KG1 (cell line): ENCODE measurements at places on chromosomes 4 and X.
A peak's percentile ranks its signal among the peaks of the same experiment; 100 is the strongest.

GRCh38 chr4:7311205-7311604, 118.9 kb downstream of the SORCS2 start:
- DNase-seq, result no peak

- no peak for DNase-seq
Measured at GRCh38 chrX:15931362-15931761, 76.7 kb upstream of the AP1S2 start.

DNA sequence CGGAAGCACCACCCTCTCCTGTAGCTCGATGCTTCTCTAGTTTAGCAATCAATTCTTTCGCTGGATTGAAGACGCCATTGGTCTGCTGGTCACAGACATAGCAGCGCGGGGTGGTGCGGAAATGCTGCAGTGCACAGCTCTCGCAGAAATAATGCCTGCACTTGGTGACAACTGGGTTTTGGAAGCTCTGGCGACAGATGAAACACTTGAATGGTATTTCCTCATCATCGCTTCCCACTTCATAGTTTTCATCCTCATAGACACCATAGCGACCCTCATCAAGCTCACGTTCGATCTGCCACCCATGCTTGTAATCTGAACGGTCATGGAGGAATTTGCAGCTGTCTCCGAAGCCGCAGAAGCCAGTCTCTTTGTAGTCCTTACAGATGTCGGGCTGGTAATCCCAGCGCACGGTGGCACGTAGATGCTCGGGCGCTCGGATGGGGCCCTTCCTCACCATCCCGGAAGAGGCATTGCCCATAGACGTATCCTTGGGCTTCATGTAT, 854 bp downstream of the RNF113A start:
- DNase-seq, result no peak

DNA sequence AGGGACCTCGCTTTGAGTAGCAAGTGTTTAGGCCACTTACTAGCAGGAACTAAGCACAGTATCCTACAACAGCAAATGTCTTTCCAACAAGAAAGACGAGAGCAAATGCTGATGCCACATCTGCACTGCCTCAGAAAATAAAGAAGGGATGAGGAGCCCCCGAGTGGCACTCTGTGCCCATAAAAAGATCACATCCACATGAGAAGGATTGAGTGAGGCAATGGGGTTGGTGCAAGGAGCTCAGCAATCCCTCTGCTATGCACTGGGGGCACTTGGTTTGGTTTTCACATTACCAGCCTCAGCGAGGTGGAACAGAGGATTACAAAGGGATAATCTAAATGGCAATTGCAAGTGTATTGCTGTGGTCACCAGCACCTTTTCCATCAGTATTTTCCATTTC, 252.8 kb upstream of the SLC7A11 start:
- DNase-seq, result no peak

GRCh38 chrX:46278572-46278971, 266.6 kb downstream of the ZNF674 start:
- no peak for DNase-seq

DNA sequence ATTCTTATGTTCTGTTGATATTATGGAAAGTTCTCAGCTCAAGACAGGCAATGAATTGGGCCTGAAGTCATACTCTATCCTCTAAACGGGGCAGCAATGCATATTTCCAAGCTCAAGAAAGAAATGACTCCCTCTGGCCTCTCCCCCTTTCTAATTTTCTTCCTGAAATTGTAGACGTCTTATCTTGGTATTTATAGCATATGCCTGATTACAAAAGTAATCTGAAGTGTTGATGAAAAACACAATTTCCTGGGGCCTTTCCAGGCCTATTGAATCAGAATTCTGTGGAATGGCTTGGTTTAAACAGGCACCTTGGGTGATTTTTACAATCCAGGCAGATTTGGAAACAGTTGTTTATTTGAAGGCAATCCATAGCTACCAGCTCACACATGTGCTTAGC, 21.4 kb upstream of the PGRMC2 start:
- DNase-seq, result no peak

GRCh38 chrX:101931136-101931487, 715 bp downstream of the ZMAT1 start:
- DNase-seq, result no peak

GRCh38 chrX:132294776-132295495, 75.7 kb upstream of the RAP2C start:
- no peak for DNase-seq

DNA sequence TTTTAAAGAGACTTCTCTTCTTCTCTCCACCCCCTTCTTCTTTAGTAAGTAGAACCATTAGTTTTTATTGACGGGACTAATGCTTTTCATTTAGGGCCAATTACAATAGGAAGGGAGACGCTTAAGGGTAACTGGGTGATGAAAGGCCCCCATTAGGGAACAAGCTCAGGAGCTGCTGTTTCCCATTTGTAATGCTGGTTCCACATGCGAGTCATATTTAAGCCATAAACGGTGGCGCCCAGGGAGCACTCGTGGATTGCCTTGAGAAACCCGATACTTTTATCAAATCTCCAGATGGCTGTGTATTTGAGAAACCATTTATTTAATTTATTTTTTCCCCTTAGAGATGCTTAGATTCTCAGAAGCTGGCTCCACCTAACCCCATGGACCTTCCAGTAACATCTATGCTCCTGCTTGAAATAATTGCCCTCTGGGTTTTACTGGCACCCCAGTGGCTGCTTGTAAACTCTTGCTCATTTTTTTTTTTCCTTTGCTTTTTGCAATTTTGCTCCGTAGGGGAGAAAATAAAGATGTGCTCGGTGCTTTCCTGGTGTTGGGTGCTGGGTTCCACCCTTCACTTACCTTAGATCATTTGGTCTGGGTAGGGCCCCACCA, 124.2 kb upstream of the MSX1 start:
- DNase-seq, result no peak

DNA sequence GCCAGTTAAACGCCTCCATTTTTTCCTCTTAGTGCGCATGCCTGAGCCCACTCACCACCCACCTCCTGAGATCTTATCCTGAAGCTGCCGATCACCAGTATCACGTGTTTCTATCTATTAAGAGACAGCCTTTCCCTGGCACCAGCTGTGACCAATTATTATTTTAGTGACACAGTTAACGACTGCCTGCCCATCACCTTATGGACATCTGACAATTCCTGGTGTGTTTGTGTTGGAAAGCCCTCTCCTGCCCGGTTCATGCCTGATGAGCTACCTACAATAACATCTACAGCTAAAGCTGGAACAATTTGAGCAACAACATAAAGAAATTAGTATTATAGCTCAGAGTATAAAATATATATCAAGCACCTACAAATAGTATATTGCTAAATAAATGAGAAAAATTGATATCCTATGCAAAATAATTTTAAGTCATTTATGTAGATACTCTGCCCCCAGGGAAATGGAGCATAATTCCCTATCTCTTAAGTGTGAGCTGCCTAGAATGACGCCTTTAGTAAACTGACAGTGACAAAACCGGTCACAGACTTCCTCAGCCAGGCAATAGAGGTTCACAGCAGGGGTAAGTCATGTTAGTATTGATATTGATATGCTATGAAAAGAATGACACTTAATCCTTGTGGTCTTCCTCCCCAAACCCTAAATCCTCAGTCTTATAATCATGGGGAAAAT, 862.2 kb downstream of the TRAM1L1 start:
- no peak for DNase-seq

GRCh38 chrX:42809569-42809968, 31.6 kb upstream of the PPP1R2C start:
- DNase-seq, result no peak

DNA sequence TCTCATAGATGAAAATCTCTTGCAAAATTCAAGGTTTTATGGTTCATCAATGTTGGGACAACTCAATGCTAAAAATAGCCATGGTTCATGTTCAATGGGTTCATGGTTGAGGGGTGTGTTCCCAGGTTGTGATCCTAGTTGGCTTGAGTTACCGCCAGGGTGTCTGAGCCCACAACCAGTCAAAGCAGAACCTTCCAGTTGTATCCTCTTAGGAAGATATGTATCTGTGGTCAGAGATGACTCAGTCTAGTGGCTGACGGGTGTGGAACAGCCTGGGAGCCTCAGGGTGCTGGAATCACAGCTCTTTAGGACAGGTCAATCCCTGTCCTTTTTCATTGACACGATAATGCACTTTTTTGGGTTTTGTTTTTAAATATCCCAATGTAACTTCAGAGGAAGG, 192.3 kb upstream of the NR3C2 start:
- no peak for DNase-seq

- DNase-seq, result no peak
Measured at GRCh38 chr4:168710353-168710946, 213.6 kb downstream of the PALLD start.

DNA sequence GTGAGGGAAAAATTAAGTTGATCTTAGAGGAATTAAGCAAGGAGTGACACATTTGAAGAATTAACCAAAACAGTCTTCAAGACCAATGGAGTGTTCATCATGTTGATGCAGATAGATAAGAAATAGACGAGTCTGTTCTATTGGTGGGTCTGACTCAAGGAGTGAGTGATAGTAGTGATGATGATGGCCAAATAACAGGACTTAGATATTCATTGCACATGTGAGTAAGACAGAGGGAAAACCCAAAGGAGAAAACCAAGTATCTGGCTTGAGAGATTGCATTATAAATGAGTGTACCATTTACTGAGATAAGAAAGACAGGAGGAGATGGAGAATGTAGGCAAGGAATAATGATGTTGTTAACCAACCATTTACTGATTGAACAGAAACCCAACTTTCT, 321.3 kb downstream of the ADGRL3 start:
- no peak for DNase-seq

- DNase-seq, result no peak
Measured at GRCh38 chrX:22650691-22651090, 349.1 kb upstream of the DDX53 start.

DNA sequence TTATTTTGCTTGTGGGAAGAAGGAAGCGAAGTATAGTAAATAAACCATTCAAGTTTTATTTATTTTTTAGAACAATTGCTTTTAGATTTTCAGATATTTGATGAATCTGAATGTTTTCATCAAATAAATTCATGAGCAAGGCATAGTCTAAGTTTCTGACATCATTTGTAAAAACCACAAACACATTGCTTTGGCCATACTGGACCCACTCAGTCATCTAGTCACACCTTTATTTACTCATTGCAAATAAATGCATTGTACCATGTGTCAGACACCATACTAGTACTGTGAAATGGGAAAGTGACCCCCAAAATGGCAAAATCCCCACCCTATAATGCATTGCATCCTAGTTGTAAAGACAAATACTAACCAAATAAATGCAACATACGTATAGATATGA, 449.1 kb upstream of the SMIM31 start:
- DNase-seq, result no peak

DNA sequence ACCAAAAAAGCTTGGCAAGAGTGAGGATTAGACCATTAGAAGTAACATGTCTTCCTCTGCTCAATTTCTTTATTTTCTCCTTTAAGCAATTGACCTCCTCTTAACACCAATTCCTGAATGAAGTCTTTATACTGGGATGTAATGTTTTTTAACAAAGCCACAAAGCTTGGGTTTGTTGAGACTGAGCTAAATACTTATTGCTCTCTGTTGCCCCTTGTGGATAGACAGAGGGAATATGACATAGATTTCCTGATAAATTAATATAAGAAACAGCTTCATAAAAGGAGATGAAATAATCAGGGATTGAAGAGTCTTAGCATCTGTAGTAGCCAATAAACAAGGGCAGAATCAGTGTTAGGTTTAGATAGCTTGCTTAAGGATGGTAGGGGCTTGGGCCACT, 57.6 kb downstream of the CCDC160 start:
- no peak for DNase-seq

- no peak for DNase-seq
Measured at GRCh38 chr4:174673865-174674264, 151.6 kb upstream of the HPGD start.

DNA sequence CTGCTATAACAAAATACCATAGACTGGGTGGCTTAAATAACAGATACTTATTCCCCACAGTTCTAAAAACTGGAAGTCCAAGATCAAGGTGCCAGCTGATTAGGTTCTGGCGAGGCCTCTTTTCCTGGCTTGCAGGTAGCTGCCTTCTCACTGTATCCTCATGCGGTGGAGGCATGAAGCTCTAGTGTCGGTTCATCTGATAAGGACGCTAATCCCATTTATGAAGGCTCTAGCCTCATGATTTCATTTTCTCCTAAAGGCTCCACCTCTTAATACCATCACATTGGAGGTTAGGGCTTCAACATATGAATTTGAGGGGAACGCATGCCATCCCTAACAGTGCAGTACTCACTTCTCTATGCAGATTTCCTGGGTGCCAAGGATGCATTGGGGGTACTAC, 57.9 kb upstream of the STIM2 start:
- DNase-seq, result no peak

- no peak for DNase-seq
Measured at GRCh38 chrX:152025656-152026440, 51.4 kb upstream of the GABRE start.

DNA sequence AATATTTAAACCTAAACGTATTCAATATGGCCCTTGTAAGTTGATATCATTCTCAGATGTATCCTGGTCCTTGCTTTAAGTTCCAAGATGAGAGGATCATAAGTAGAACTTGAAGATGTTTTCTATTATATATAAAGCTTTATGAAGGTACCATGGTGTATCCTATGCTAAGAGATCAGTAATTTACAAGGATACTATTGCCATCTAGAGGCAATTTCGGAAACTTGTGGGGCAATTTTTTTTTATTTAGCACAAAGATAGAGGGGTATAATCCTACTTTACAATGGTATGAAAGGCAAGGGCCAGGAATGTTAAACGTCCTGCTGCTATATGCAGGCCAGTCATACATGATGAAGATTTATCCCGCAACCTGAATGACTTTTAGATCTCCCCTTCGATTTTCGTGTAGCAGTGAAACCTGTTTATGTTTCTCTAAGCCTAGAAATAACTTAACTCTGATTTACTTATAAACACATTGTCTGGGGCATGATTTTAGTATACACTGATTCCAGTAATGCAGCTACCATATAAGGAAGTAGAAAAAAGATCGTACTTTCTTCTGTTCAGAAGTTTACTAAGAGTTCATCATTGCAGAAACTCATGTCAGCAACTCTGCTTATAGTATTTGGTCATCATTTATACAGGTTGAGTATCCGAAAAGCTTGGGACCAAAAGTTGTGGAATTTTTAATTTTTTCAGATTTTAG, 2.6 kb downstream of the SLC25A31 start:
- DNase-seq, result peak; percentile 18

- no peak for DNase-seq
Measured at GRCh38 chr4:184313702-184314659, 96.3 kb upstream of the ENPP6 start.

DNA sequence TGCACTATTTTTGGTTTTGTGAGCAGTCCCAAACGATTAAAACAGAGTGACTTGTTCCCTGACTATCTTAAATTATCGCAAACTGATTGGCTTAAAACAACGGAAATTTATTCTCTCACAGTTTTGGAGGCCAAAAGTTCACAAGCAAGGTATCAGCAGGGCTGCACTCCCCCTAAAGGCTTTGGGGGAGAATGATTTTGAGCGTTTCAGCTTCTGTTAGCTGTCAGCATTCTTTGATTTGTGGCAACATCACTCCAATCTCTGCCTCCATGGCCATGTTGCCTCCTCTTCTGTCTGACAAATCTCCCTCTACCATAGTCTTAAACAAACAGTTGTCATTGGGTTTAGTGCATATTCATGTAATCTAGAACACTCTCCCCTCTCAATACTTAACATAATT, 459.6 kb upstream of the ATOH1 start:
- no peak for DNase-seq
